ENCODE measurements at places on chromosomes 7 and 10.

DNA sequence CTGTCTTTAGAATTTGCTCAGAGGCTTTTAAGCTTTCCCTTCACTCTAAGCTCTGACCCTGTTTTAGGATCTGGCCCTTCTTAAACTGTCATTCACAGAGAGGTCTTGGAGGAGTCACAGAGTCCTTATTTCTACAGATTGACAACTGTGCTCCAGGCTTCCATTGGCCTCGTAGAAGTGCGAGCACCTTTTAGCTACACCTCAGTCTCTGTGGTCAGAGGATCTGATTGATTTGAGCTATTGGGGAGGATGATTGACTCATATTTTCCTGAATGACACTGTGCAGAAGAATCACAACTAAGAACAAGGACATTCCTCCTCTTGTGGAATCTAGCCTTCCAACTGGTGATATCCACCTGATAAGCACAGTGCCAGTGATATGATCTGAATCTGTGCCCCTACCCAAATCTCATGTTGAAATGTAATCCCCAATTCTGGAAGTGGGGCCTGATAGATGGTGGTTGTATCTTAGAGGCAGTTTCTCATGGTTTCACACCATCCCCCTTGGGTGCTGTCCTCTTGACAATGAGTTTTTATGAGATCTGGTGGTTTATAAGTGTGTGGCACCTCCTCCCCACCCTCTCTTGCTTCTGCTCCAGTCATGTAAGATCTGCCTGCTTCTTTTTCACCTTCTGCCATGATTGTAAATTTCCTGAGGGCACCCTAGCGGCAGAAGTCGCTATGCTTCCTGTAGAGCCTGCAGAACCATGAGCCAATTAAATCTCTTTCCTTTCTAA lies 3.2 kb downstream of the CYP3A7 start:
- no peak for DNase-seq

- no peak for DNase-seq
Observed at GRCh38 chr7:27961255-27961654, 219.3 kb downstream of the JAZF1 start.

- DNase-seq: no peak
Observed at GRCh38 chr10:124918191-124918830, 23.6 kb upstream of the ZRANB1 start.

- DNase-seq: no peak
Observed at GRCh38 chr10:62082729-62083411, 181.4 kb downstream of the ARID5B start.

GRCh38 chr7:50431722-50432305 lies 18.3 kb downstream of the FIGNL1 start:
- no peak for DNase-seq
